ENCODE measurements at places on chromosomes 2 and 18.

- DNase-seq = peak; percentile 9
Observed at GRCh38 chr18:60391571-60392226, 19.1 kb upstream of the MC4R start.

- no peak for DNase-seq
Observed at GRCh38 chr2:158041400-158041799, 60.3 kb upstream of the UPP2 start.

DNA sequence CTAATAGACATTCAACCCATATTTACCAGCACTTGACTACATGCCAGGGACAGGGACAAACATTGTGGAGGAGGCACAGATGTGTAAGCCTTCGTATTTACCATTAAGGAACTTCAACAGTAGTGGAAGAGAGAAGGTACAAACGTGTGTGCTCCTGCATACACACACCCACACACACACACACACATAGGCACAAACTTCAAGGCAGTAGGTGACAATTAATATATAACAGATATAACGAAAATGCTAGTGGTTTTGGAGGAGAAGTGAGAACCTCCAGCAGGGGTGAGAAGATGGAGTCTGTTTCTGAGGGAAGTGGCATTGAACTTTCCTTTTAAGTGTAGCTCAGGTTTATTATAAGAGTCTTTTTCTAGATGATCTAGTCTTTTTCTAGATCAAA lies 231.1 kb downstream of the SETBP1 start:
- no peak for DNase-seq

GRCh38 chr2:146602383-146602782 lies 1242.4 kb upstream of the ACVR2A start:
- no peak for DNase-seq

DNA sequence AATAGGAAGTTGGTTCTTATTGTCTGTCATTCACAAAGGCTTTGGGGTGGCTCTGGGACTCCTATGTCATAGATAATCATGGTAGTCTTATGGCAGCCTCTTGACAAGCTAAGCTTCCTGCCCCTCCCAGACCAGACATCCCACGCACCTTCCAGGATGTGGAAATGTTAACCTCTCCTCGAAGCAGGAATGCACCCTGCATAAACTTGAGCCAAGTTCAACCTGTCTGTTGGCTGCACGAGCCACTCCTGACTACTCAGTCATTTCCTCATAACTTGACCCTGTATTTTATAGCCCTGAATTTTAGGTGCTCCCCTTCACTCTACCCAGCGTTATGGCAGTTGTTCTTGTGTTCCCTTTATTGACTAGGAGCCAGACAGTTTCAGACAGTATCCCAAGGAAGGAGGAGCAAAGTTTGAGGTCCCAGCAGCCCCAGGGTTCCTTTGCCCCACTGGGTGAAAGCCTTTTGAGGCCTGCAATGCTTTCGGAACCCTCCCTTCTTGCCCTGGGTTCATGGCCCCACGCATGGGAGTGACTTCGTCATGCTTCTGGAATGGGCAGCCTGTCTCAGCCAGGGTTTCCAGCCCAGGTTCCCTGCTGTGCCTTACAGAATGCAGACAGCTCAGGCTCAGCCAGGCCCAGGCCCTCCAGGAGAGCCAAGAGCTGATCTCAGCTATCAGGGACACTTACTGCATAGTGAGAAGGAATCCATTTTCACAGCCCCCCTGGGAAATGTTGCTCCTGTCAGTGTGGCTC lies 15.6 kb upstream of the INO80C start:
- DNase-seq = no peak

GRCh38 chr2:165161510-165161909 lies 42.3 kb downstream of the SCN3A start:
- DNase-seq = no peak

- DNase-seq = no peak
Observed at GRCh38 chr18:63553081-63553480, 10.9 kb downstream of the SERPINB12 start.

- DNase-seq = no peak
Observed at GRCh38 chr2:181357979-181358378, 99.2 kb upstream of the ITGA4 start.

DNA sequence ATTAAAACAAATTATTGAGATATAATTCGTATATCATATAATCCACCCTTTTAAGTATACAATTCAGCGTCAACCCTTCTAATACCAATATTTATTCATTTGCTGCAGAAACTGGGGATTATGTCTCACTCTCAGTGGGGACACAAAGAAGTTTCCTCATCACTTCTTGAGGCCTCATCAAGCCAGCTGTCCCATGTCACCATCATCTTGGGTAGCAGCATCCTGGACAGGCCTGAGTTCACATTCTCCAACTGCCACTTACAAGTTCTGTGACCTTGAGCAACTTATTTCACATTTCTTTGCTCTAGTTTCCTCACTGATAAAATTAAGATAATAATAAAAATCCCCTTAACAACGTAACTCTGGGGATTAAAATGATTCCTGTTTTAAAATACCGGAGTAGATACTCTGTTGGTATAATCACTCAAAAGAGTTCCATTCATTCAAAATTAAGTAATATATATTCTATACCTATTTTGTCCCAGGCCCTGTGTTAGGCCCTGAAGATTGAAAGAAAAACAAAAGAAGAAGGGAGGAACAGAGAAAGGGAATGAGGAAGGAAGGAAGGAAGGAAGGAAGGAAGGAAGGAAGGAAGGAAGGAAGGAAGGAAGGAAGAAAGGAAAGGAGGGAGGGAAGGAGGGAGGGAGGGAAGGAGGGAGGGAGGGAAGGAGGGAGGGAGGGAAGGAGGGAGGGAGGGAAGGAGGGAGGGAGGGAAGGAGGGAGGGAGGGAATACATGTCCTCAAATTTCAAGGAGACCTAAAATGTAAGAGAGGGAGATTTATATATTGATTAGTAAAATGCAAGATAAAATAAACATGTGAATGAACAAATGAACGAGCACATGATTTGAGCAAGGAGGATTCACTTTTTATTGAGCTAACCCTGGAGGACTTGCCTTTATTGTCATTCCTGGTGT lies 42.4 kb downstream of the NCKAP5 start:
- DNase-seq = peak; percentile 33

DNA sequence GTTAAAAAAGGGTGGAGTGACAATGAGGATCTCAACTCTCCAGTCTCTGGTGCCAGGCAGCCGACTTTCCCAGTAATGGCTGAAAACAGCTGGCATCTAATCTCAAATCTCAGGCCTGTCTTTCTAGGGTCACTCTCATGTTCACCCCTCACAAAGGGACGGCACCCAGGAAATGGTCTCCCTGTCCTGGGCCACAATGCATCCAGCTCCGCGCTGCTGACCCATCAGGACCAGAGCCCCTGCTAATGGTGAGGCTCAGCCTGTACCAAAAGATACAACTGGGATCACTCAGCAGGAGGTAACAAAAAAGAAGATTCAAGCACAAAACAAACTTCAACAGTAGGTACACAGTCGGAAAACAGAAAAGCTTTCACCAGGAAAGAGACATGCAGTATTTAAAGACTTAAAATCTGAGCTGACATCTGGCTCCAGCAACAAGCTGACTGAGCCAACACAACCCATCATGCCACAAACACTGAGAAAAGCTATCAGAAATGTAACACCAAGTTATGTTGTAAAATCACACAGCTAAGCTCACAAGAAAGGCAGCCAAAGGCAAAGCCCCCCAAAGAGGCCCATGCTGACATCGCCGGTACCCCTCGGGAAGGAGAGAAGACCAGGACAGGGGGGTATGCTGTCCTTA lies 13.6 kb upstream of the KIDINS220 start:
- no peak for DNase-seq

DNA sequence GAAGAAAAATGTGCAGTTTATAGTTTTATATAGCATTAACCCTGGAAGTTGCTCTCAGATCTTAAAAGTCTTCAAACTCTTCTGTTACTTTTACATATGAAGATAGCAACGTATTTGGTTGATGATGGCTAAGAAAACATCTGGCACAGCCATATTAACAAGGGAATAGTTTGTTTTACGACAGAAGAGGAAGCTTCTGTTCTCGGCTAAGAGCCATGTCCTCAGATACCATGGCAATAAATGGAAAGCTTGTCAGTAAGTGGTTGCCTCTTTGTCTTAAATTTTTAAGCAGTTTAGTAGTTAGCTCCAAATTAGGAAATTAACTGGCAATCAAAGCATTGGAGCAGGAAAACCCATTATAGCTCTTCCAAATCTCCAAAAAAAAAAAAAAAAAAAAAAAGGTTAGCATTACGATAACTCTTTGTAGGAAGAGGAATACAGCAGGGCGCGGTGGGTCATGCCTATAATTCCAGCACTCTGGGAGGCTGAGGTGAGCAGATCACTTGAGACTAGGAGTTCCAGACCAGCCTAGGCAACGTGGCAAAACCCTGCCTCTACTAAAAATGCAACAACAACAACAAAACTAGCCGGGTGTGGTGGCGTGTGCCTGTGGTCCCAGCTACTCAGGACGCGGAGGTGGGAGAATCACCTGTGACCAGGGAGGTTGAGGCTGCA lies 4.5 kb upstream of the STON1 start:
- DNase-seq = peak; percentile 24

- no peak for DNase-seq
Observed at GRCh38 chr2:28395334-28396061, 2.8 kb downstream of the FOSL2 start.

- peak; percentile 97 for DNase-seq
Observed at GRCh38 chr2:205367331-205367935, 314.9 kb upstream of the NRP2 start.

DNA sequence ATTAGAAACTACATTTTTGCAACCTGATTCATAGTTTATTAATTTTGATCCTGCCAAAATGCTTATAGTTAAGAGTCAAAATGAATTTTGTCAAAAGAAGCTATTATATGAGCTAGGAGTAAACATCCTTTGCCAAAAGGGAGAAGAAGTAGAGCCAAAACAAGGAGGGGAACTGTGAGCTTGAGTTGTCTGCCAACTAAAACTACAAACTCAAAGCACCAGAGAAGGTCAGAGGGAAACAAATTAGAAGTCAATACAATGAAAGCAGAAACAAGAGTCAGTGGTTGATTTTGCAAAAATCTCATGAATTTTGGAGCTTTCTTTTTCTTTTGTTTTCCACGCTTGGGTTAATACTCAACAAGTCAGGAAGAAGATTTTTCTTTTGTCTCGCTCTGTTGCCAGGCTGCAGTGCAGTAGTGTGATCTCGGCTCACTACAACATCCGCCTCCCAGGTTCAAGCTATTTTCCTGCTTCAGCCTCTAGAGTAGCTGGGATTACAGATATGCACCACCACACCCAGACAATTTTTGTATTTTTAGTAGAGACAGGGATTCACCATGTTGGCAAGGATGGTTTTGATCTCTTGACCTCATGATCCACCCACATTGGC lies 508.5 kb downstream of the RIT2 start:
- DNase-seq = no peak

DNA sequence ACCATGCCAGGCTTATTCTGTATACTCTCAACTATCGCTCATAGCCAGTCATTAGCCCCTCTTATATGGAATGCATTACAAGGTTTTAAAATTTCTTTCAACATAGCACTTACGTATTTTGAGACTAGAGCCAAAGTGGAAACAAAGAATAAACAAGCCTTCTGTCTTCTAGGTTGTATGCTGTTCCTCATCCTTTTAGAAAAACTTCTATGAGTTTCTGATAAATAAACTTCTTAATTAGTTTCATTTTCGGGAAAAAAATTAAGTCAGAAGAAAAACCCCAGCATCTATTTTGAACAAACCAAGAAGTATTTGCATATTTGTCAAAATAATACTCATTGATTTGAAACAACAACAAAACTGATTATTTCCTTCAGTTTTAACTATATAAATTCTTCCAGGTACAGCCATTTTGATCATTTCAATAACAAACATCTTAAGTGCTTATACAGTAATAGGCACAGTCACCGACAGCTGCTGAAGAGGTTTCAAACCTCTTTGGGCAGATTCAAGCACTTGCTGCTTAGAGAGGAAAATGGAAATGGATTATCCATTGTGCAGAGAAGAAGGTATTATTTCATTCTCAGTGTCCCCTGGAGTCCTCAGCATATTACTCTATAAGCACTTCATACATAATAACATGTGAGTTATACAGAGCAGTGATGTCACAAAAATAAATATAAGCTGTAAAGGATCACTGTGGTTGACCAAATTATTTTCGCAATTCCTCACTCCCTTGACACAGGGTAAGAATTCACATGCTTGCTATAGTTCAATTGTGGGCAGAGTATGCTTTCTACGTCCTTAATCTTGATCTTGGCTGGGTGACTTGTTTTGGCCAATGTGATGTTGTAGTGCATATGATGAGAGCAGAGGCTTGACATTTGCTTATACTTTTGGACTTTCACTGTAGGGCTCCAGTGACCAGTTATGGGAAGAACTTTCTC lies 833.8 kb downstream of the TRIB2 start:
- no peak for DNase-seq

GRCh38 chr18:22214731-22215528 lies 45.5 kb downstream of the GATA6 start:
- no peak for DNase-seq

GRCh38 chr2:112031473-112032223 lies 23.4 kb upstream of the TMEM87B start:
- peak; percentile 81 for DNase-seq

GRCh38 chr2:25483607-25484266 lies 142.0 kb upstream of the DNMT3A start:
- DNase-seq = no peak

- DNase-seq = no peak
Observed at GRCh38 chr18:13455960-13456481, 237.5 kb downstream of the LDLRAD4 start.

DNA sequence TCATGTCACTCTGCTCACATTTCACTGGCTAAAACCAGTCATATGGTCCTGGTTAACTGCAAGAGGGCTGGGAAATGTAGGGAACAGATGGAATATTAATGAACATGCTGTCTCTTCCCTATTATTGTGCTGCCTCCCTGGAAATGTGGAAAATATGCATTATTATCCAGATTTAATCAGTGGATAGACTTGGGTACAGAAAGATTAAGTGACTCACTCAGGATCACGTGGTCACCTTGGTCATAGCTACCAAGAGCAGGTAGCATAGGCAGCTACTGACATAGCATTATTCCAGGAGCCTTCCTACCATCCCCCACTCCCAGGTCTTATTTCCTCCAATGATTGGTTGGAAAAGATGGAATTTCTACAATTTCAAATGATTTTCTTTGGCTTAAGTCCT lies 141.1 kb downstream of the HRH4 start:
- DNase-seq = peak; percentile 16

DNA sequence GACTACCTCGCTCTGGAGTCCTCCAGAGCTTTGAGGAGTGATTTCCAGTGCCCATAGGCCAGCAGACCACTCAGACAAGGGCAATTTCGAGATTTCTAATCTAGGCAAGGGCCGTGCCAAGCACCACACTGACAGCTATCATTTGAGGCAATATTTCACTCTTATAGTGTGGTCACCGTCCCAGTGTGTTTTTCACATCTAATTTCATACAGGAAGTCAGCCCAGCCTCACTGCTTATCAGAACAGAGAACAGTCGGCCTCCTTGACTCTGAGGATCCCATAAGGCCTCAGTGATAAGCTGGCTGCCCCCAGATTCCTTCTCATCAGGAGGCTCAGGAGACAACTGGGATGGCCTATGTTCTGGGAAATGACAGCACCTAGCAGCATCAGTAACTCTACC lies 581 bp downstream of the CAPN14 start:
- no peak for DNase-seq

GRCh38 chr2:74142340-74142739 lies 5.4 kb downstream of the BOLA3 start:
- DNase-seq = peak; percentile 77
